ENCODE measurements at places on chromosomes 4 and X.

- peak overlapping the region; percentile 89 for H3K27ac ChIP-seq
- H3K4me3 ChIP-seq = peak overlapping the region; percentile 80
- H3K27me3 ChIP-seq = no peaks in the 10 kb centered on the region
- peaks cover 13% of the 10 kb centered on the region for H3K36me3 ChIP-seq
- no peak for DNase-seq
These were observed 1.7 kb downstream of the MTMR1 start for GRCh38 chrX:150694738-150695410.

GRCh38 chr4:79743014-79743413, 330.0 kb downstream of the ANTXR2 start:
- peaks cover 7% of the 10 kb centered on the region for H3K27me3 ChIP-seq
- H3K27ac ChIP-seq = no peak overlapping the region
- DNase-seq = no peak
- no peak overlapping the region for H3K4me3 ChIP-seq

- H3K4me1 ChIP-seq = peaks cover 3% of the 10 kb centered on the region
- no peaks in the 10 kb centered on the region for H3K36me3 ChIP-seq
- H3K27ac ChIP-seq = no peak overlapping the region
- DNase-seq = peak; percentile 36
- H3K4me3 ChIP-seq = peak overlapping the region; percentile 65
These were observed 9.6 kb upstream of the INTU start for GRCh38 chr4:127622921-127623796.

DNA sequence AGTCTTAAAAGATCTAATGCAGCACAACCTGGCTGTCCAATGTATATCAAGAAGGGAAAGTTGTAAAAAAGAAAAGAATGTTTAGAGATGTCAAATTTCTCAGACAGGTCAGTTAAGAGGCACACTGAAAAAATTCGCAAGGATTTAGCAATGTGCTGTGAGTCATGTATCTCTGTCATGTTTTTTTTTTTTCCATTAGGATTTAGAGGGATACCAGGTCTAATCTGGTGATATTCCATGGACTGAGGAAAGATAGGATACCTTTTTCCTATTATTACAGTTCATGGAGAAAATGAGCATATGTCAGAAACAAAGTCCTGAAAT, 815.4 kb upstream of the PCDH10 start:
- H3K4me3 ChIP-seq = no peak overlapping the region
- no peaks in the 10 kb centered on the region for H3K4me1 ChIP-seq
- no peaks in the 10 kb centered on the region for H3K27me3 ChIP-seq

DNA sequence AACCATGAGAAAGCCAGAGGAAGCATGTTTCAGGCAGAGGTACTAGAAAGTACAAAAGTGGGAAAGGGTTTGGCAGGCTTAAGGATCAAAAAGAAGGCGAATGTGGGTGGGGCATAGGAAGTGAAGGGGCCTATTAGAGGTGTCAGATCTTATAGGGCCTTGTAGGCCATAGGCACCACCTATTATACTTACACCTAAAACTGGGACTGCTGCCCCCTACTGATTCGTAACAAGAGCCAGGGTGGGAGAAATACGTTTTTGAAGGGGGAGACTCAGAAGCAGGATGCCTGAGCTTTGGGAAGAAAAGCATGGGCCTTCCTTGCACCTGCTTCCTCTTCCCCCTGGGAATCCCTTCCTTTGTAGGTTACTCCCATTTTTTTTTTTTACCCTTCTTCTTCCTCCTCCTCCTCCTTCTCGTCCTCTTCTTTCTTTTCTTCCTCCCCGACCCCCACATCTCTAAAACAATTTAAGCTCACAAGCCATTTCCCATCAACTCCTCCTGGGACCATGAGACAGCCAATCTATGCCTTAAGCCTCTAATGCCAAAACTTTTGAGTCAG, 40.7 kb upstream of the GPC3 start:
- no peak overlapping the region for H3K4me3 ChIP-seq
- H3K4me1 ChIP-seq = peaks cover 7% of the 10 kb centered on the region
- H3K27ac ChIP-seq = no peak overlapping the region
- no peak for DNase-seq

DNA sequence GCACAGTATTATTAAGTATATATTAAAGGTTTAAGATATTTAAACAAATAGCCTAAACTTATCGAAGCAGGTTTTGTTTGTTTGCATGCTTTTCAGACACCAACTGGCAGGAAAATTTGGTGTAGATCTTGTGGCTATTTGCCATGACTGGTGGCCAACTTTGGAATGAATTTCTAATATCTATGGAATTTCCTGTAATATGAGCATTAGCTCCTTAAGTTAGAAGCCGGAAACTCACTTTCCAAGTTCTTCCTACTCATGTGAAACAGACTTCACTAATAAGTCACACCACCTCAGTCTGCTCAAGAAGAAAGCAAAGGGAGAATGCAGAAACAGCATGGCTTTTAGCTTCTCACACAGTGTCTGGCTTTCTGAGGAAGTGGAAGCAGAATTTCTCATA, 563.9 kb downstream of the GRXCR1 start:
- no peak overlapping the region for H3K4me3 ChIP-seq
- no peaks in the 10 kb centered on the region for H3K27me3 ChIP-seq
- DNase-seq = no peak
- H3K27ac ChIP-seq = no peak overlapping the region
- no peaks in the 10 kb centered on the region for H3K36me3 ChIP-seq

- H3K36me3 ChIP-seq = no peaks in the 10 kb centered on the region
- H3K4me3 ChIP-seq = no peak overlapping the region
- no peak overlapping the region for H3K27ac ChIP-seq
- DNase-seq = no peak
- no peaks in the 10 kb centered on the region for H3K27me3 ChIP-seq
- no peaks in the 10 kb centered on the region for H3K4me1 ChIP-seq
These were observed 737.7 kb downstream of the NLGN4X start for GRCh38 chrX:5490786-5491563.

GRCh38 chr4:89681219-89681618, 155.7 kb downstream of the SNCA start:
- peaks cover 15% of the 10 kb centered on the region for H3K4me1 ChIP-seq
- H3K27ac ChIP-seq = no peak overlapping the region
- no peak for DNase-seq
- H3K4me3 ChIP-seq = no peak overlapping the region

DNA sequence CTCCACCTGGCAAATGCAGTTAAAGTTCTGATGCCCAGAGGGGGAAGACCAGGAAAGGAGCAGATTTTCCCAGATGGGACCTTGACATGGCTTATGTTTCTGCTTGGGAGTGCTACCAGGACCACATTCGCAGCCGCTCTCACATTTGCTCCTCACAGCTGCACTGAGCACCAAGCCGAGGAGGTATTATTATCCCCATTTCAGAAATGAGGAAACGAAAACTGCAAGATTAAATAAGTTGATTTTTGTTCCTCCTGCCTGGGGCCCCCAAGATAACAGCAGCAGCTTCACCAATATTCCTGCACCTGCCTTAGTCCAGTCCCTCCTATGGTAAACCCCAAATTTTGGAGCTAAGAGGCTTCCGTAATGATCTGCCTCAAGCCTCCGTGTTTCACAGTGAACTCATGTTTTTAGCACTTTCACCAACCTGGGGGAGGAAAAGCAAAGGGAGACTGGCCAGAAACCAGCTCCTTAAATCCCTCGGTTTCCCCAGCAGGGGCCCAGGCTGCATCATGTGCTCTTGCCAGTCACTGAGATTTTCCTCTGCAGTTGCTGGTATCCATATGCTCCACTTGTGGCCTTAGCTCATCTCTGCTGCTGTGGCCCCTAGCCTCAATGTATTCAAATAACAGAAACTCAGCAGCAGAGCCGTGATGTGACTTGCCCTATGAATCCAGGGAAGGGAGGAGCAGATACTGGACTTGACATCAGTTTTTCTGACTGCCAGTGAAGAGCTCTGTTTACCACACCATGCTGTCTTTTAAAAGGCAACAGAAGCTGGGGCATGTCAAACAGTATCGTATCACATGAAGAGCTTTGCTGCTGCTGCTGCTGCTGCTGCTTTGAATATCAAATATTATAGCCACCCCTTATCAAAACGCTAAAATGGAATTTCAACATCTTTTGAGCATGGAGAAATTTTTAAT, 95.5 kb upstream of the KLHL13 start:
- H3K36me3 ChIP-seq = no peaks in the 10 kb centered on the region
- peak overlapping the region; percentile 23 for H3K4me3 ChIP-seq
- no peak overlapping the region for H3K27ac ChIP-seq
- DNase-seq = no peak
- H3K4me1 ChIP-seq = peaks cover 3% of the 10 kb centered on the region

DNA sequence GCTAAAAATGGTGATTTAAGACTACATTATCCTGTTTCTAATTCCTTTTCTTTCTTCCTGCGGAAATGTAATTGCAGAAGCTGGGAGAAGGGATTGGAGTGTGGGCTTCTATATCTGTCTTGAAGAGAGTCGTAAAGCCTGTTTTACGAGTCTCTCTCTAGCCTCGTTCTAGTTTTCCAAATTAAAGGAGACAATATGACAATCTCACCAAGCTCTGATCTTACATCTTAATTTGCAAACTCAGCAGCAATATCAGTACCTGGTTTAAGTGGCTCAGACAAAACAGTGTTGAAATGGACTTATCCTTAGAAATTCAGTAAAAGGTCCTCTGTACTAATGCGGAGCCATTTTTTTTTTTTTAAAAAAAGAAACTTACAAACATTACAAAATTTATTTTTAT, 349.5 kb upstream of the HAND2 start:
- DNase-seq = no peak
- H3K4me1 ChIP-seq = no peaks in the 10 kb centered on the region
- no peaks in the 10 kb centered on the region for H3K27me3 ChIP-seq

DNA sequence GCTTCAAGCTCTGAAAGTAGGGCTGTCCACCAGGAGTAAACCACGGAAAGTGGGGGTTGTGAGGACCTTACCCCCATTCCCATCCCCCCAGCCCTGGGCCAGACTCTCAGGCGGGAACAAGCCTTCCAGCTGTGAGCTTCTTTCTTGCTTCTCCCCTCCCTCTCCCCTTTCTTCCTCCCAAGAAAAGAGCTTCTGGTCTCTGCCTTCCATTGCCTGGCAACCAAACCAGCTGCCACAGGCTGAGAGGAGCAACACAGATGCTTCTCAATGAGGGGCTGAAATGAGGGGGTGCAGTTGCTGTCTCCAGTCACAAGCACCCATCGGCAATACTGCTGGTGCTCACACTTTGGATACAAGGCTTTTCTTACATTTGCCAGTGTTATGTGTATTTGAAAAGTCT, 72.5 kb downstream of the SLC16A2 start:
- no peaks in the 10 kb centered on the region for H3K36me3 ChIP-seq
- no peaks in the 10 kb centered on the region for H3K27me3 ChIP-seq
- H3K4me3 ChIP-seq = no peak overlapping the region

- H3K27me3 ChIP-seq = no peaks in the 10 kb centered on the region
- peak overlapping the region; percentile 98 for H3K4me3 ChIP-seq
- DNase-seq = peak; percentile 73
- H3K4me1 ChIP-seq = peaks cover 59% of the 10 kb centered on the region
- peak overlapping the region; percentile 96 for H3K27ac ChIP-seq
- H3K36me3 ChIP-seq = peaks cover 30% of the 10 kb centered on the region
These were observed 778 bp downstream of the CASP3 start for GRCh38 chr4:184648313-184649025.

DNA sequence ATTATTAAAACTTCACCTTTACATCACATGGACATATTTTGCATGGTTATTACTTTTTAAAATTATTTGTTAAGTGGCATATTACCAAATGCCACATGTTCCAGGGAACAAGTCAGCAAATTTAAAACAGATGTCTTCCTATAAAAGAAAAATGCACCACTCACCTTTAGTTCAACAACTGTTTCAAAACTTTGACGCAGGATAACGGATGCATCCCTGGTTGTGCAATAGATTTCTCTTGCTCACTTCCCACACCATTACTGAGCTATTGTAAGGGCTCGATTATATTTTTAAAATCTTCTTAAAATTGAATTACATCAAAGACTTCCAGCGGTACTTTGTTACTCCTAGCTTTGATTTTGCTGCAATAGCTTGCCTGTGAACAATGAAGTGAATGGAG, 93.0 kb upstream of the ARHGAP24 start:
- no peak for DNase-seq
- no peak overlapping the region for H3K4me3 ChIP-seq
- no peak overlapping the region for H3K27ac ChIP-seq
- no peaks in the 10 kb centered on the region for H3K36me3 ChIP-seq

- H3K36me3 ChIP-seq = peaks cover 23% of the 10 kb centered on the region
- H3K4me1 ChIP-seq = peaks cover 1% of the 10 kb centered on the region
- no peak overlapping the region for H3K27ac ChIP-seq
- DNase-seq = no peak
- H3K4me3 ChIP-seq = no peak overlapping the region
These were observed 104.4 kb downstream of the ASMT start for GRCh38 chrX:1719270-1719669.

DNA sequence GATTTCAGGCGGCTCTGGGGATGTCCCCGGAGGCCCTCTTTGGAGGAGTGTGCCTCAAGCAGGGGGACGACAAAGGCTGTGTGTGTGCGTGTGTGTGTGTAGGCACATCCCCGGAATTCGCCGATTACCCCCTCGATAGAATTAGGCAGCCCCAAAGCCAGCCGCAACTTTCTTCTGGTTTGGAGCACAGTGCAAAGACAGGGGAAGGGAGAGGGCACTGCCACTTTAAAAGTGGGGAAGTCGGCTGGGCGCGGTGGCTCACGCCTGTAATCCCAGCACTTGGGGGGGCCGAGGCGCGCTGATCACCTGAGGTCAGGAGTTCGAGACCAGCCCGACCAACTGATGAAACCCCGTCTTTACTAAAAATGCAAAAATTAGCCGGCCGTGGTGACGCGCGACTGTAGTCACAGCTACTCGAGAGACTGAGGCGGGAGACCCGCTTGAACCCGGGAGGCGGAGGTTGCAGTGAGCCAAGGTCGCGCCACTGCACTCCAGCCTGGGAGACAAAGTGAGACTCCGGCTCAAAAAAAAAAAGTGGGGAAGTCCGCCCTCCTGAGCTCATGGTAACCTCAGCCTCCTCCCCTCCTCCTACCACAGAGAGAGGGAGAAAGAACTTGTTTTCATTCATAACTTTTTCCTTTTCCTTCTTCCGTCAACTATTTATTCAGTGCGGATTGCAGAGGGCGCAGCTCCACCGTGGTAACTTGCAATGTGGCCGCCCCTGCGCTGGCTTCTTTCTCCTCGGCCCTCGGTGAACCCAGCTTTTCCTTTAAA, 2.4 kb downstream of the SPRY1 start:
- DNase-seq = peak; percentile 75
- H3K4me3 ChIP-seq = peak overlapping the region; percentile 92
- H3K27me3 ChIP-seq = no peaks in the 10 kb centered on the region

- peaks cover 13% of the 10 kb centered on the region for H3K4me1 ChIP-seq
- no peaks in the 10 kb centered on the region for H3K27me3 ChIP-seq
- H3K36me3 ChIP-seq = peaks cover 2% of the 10 kb centered on the region
- peak; percentile 27 for DNase-seq
These were observed 773 bp upstream of the TXLNG start for GRCh38 chrX:16785247-16786138.

DNA sequence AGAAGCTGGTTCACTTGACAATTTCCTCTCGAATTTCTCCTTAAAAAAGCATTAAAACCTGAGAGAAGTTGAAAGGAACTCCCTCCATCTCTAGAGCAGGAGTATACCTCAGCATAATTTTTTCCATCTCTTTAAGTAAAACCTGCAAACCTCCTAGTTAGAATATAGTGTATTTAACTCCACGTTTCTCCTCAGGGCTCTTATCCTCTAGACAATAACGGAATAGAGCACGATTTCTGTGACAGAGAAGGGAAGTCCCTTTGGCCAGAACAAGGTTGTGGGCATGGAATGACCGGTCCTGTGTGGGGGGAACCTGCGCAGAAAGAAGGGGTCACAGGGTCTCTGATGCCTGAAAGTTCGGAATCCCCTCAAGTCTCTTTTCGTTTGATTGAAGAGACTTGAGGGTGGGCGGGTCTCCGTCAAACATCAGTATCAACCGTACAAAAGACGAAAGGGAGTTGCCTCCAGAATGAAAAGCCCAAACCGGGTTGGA, 697 bp downstream of the ZNF280C start:
- H3K27me3 ChIP-seq = no peaks in the 10 kb centered on the region
- H3K27ac ChIP-seq = peak overlapping the region; percentile 85
- H3K4me1 ChIP-seq = peaks cover 9% of the 10 kb centered on the region

All from activated naive CD8-positive, alpha-beta T cell treated with anti-CD3 and anti-CD28 coated beads, Interleukin-2, amount 10 ng/mL, durations not matched to agents 7 days and 5 days (primary cell).